ENCODE measurements at places on chromosomes 7 and 10.

GRCh38 chr7:39317896-39318295 lies 248.3 kb upstream of the YAE1 start:
- no peak for DNase-seq

- DNase-seq = peak; percentile 92
Measured at GRCh38 chr7:139915864-139916716, 87.0 kb downstream of the TBXAS1 start.

GRCh38 chr10:74924251-74924963 lies 98.0 kb downstream of the KAT6B start:
- peak; percentile 81 for DNase-seq

DNA sequence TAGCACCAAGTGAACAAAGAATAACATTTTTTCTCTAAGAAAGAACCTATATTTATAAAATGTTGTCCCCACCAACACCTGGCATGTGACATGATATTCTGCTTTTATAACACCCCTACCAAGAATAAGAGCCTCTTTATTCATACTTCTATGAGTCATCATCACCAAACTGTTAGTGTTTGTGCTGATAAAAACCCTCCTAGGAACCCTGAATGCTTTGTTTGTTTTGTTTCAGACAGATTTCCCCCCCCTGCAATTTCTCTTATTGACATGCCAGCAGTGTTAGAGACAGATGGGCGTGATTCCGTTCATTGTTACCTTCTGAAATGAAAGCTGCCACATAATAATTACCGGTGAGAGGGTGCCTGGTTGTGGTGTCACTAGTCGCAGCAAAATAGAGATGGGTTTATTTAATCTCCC lies 651.1 kb downstream of the SORCS1 start:
- DNase-seq = peak; percentile 11

- DNase-seq = no peak
Measured at GRCh38 chr7:103727982-103728610, 261.4 kb downstream of the RELN start.

DNA sequence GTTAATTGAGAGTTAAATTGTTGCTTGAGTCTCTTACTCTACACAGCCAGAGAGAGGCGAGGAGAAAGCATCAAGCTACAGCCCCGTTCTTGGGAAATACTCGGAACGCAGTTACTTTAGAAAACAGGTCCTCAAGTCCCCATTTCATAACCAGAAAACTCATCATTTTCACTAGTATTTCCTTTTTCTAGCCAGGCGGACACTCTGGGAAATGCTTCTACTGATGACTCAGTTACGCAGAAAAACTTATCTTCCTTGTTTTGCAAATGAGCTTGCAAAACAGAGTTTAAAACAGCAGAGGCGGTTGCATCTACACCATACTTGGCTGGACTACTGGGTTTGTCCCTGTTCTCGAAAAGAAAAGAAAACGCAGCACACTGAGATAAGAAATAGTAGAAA lies 111.4 kb upstream of the FGFR2 start:
- no peak for DNase-seq

DNA sequence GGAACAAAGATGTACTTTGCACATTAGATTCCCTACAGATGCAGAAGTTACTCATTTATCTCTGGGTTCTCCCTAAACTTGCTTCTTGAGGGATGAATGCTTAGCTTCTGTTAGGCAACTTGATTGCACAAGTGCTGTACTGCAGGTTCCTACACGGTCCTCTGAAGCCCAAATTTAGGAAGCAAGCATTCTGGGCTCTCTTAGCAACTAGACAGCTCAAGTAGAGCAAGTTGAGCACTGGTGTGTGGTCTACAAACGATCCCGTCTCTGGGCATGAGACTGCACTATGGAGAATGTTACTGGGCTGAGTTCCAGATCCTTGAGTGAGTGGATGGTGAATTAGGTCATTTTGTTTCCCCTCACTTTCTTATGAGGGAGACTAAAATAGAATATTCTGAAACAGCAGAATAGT lies 14.3 kb downstream of the SEMA3D start:
- no peak for DNase-seq

- DNase-seq = no peak
Measured at GRCh38 chr7:157773361-157773760, 436.6 kb downstream of the DNAJB6 start.

DNA sequence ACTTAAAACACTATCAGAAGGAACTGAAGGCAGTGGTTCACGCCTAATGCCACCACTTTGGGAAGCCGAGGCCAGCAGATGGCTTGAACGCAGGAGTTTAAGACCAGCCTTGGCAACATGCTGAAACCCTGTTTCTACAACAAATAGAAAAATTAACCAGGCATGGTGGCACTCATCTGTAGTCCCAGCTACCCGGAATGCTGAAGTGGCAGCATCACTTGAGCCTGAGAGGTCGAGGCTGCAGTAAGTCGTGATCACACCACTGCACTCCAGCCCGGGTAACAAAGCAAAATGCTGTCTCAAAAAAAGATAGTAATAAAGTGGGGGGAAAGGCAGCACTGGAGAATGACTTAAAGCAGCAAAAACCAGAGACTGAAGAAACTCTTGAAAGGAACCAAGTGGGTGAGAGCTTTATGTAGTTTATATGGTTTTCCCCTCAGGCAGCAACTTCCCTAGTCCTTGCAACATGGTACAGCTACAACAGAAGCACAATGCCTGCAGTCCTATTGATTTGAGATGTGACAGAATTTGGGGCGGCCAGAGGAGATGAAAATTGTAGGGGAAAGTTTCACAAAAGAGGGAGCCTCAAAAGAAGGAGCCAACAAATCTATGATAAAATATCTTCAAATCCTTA lies 38.1 kb downstream of the GDI2 start:
- no peak for DNase-seq

DNA sequence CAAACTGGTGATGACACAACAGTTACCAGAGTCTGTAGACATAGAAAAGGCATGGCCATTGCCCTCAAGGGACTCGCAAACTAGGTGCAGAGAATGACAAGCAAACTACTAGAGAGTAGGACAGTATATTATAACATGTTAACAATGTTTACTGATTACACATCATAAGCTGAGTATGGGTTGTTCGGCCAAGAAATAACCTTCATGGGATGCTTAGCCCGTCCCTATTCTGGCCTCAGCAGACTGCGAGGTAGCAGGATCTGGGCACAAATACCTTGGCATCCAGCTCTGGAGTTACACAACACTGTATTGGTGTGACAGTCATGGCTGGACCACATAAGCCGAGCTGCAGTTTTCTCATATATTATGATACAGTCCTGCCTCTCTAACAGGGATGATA lies 51.4 kb downstream of the ABCB4 start:
- DNase-seq = no peak

GRCh38 chr7:50558294-50559053 lies 6.7 kb downstream of the DDC start:
- DNase-seq = peak; percentile 93

GRCh38 chr7:155787171-155787851 lies 25.0 kb downstream of the SHH start:
- no peak for DNase-seq

DNA sequence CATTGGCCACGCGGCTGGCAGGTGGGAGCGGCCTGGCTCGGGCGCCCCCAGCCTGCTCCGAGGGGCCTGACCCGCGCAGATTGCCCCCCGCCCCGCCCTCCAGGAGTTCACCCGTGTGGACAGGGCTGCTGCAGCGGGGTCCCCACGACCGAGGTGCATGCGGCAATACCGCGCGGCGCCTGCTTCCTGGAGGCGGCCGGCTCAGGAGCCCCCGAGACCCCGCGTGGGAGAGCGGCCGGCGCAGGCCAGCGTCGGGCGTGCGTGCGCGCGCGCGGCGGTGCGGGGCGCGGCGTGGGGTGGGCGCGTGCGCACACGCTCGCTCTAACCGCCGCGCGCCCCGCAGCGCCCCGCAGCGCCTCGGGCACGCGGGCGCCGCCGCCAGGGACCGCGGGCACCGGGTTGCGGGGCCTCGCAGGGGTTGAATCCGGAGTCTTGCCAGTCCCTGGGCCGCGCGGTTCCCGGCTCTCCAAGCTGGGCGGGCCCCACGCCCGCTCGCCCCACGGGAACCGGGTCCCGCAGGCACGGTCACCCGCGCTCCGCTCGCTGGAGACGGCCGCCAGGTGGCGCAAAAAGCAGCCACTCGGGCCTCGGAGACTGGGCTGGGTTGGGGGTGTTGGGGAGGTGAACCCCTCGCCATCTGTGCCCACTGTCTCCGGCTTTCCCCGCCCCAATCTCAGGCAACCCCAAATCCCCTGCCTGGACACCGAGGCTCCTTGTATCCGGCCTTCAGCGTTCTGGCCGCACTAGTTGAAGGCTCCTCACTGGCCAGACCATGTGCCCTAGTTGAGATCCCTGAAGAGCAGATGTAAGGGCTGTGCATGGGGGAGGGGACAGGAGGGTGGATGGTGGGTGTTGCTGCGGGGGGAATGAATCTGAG lies 1.3 kb upstream of the ACHE start:
- DNase-seq = no peak

GRCh38 chr10:89233033-89233432 lies 18.5 kb downstream of the LIPA start:
- no peak for DNase-seq

DNA sequence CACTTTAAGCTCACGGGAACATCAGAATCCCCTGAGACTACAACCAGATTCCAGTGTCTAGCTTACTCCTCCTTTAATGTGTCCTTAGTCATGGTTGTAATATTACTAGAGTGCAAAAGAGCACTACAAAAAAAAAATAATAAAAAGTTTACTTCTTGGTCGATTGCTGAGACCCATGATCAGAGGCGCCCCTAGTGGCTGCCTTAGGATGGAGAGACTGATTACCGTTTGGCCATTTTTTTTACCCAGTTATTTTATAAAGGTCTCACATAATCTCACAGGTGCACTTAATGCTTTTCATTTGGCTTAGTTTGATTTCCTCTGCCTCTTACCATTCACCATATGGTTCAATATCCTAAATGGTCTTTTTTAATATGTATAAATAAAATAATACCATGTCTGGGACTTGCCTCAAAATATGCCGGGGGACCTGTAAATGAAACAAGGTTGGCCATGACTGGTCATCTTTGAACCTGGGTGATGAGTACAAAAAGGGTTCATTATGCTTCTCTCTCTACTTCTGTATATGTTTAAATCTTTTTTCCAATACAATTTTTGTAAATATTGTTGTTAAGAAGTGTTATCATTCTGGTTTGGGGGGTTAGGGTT lies 331.5 kb upstream of the NFE2L3 start:
- no peak for DNase-seq

- DNase-seq = no peak
Measured at GRCh38 chr7:39647816-39648215, 24.4 kb downstream of the RALA start.

GRCh38 chr10:125095776-125096175 lies 64.6 kb downstream of the CTBP2 start:
- no peak for DNase-seq

DNA sequence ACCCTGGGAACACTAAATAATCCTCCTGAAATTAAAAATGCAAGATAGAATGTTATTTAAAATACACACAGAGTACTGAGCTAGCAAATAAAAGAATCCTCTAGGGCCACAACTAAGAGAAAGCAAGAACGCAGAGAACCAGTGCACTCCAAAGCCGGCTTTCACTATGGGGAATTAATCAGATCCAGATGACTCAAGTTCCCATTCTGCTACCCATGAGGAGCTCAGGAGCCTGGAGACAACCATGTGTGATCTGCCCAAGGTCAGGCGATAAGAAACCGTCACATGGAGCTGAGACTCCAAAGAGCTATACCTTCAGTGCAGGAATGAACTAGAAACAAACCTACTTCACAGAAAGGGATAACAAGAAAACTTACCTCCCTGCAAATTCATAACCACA lies 19.5 kb upstream of the CYREN start:
- DNase-seq = no peak

- no peak for DNase-seq
Measured at GRCh38 chr7:83150310-83150709, 12.4 kb downstream of the PCLO start.

GRCh38 chr7:87021285-87021684 lies 38.2 kb downstream of the ELAPOR2 start:
- DNase-seq = no peak

GRCh38 chr10:92119340-92119739 lies 171.5 kb downstream of the CPEB3 start:
- no peak for DNase-seq

- DNase-seq = no peak
Measured at GRCh38 chr10:361203-362081, 226.2 kb downstream of the ZMYND11 start.

DNA sequence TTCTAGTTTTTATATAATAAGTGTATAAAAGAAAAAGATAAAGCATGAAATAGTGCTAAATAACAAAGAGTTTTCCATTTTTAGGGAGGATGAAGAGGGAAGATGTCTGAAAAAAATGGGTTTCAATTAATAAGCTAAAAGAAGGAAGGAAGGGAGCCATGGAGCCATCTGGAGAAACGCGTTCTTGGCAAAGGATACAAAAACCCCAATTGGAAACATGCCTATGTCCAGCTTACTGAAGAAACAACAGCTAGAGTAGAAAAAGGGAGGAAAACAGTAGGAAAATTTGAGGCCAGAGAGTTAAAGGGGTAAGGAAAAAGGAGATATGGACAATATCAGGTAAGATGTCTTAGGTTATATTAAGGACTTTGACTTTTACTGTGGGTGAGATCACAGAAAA lies 416.2 kb upstream of the GHITM start:
- DNase-seq = no peak

DNA sequence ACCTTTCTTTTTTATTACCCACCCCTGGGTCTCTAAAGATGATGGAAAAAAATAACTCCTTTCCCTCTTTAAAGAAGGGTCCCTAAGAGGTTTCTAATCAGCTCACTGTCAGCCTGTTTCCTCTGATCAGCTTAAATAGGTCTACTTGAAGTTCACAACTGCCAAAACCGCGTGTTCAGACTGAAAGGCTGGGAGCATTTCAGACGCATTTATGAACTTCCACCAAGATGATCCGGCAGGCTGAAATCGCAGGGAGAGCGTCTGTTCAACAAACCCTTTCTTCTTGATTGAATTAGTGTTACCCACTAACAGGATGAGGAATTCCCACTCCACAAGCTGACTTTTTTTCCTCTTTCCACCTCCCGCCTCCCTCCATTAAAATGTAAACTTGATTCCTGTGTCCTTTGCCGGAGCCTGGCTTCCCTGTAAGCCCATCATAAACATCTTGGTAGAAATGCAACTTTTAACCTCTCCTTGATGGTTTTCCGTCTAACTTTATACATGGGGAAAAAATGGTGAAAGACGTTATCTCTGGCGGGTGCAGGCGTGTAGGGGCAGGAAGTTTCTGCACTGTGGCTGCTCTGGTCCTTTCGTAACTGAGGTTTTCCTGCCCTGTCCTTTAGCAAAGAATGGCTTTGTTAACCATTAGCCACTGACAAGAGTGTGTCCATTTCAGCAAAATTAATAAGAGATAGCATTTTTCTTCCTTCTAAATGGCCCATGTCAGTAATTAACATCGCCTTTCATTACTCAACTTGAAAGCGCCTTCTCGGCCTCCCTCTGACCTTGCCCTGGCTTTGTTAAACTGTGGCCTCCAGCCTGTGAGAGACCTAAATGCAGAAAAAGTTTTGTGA lies 130.7 kb downstream of the BAMBI start:
- no peak for DNase-seq

GRCh38 chr10:129849853-129850252 lies 114.2 kb downstream of the EBF3 start:
- DNase-seq = no peak

GRCh38 chr7:45146531-45147379 lies 10.8 kb upstream of the RAMP3 start:
- no peak for DNase-seq

Data from kidney glomerular epithelial cell (primary cell).